Stimulated activated CD8-positive, alpha-beta memory T cell treated with anti-CD3 and anti-CD28 coated beads, Interleukin-15, amount 100 ng/mL, for 4 hours (primary cell): ENCODE measurements at places on chromosomes 5 and 9.

- DNase-seq, result no peak
Measured at GRCh38 chr5:131745703-131746102, 51.1 kb downstream of the FNIP1 start.

DNA sequence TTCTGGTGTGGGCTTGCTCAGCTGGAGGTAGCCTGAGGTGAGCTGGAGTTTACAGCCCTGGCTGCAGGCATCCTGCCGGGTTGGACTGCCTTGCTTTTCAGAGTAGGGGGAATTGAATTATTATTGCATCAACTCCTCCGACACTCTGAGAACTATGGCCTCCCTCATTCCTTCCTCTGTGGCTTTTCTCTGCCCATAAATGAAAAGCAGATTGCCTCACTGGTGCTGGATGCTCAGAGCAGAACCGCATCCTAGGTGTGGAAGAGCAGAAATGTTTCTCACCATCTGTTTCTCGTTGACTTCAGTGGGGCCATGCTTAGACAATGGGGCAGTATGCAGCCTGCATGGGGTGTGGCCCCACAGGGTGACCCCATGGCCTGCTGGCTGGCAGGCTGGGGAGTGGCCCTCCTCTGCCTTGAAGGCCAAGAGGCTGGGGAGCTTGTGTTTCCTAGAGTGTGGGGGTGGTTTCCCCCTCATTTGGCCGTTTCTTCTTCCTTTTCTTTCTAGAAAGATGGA, 27.3 kb upstream of the TGFBI start:
- DNase-seq, result no peak

- no peak for DNase-seq
Measured at GRCh38 chr9:88544245-88544644, 9.3 kb downstream of the NXNL2 start.

- no peak for DNase-seq
Measured at GRCh38 chr9:85515021-85515420, 226.7 kb downstream of the AGTPBP1 start.

GRCh38 chr5:163347671-163348070, 89.7 kb upstream of the CCNG1 start:
- DNase-seq, result no peak

GRCh38 chr5:131328536-131329285, 64.9 kb downstream of the CDC42SE2 start:
- no peak for DNase-seq

DNA sequence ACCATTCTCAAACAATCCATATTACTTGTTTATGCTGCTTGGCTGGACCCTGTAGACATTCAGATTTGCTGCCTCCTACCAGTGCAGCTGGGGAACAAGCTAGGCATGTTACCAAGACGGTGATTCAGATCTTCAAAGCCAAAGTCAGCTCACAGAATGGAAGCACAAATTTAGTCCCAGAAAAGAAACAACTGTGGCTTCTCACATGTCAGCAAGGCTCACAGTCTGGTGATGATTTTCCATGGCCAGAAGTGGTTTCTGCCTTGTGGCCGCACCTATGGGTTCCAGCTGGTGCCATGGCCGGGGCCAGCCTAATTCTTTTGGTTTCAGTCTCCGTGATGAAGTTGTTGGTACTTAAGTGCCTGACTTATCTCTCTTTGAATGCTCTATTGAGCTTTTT, 182.2 kb downstream of the TMC1 start:
- DNase-seq, result no peak

DNA sequence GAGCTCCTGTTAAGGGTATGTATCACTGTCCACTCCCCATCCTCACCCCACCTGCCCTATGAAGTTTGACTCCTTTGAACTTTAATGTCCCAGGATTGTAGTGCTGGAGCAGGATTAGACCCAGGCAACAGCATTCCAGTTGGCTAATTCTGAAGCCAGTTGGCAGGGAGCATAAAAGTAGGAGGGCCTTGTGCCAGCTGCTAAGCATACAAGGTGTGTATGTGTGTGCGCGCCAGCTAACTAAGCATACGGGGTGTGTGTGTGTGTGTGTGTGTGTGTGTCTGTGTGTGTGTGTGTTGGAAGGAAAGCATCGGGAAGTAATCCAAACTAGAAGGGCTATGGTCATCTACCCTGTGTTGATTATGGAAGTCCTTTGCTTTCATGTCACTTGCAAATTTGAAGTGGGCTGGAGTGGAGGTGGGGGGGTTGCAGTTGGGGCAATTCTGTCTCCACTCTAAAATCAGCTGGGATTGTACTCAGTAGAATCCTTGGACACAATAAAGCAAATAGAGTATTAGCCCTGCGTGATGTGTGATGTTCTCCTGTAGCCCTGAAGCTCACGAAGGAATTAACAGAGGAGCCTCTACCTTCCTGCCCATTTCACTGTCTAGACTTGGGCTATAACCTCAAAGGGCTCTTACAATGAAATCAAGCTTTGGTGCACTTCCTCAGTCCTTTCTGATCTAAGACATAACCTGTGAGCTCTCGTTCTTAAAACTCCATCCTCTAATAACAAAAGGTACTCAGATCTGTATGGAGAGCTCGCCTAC, 26.9 kb downstream of the HMGCR start:
- no peak for DNase-seq

DNA sequence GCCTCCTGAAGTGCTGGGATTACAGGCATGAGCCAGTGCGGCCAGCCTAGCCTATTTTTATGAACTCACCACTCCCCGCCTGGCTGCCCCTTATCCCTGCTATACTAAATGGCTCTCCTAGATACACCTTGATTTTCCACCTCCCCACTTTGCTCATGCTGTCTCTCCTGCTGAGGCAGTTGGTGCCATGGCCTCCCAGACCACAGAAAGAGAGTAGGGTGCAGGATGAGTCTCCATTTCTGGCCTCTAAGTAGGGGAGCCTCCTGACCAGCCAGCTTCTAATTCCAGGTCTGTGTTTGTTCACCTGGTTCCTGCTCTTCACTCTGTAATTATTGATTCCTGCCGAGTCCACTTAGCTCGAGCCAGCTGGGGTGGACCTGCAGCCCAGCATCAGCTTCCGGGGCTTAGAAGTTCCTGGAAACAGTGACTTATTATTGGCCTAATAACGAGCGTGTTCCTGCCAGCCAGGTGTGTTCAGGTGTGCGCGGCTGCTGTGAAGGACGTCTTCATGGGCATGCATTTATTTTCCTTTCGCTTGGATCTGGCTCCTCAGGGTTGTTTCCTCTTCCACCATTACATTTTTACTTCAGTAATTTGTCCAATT, 34.0 kb downstream of the ZNF618 start:
- DNase-seq, result no peak
